Hepatocyte (in vitro differentiated cells): ENCODE measurements at places on chromosomes 6 and 20. TPM values are rescaled to one million over a fixed set of nuclear protein-coding genes. Genes with fewer than 3 reads are reported as not detected.

VSTM2L gene
- 3.6 and 3.7 TPM in 2 replicates for total RNA-seq

GRCh38 chr6:126076992-126077664, 90.8 kb downstream of the TRMT11 start:
- no peaks in the 10 kb centered on the region for H3K27me3 ChIP-seq
- no peaks in the 10 kb centered on the region for H3K36me3 ChIP-seq
- no peak overlapping the region for H3K4me3 ChIP-seq
- H3K4me1 ChIP-seq: peaks cover 13% of the 10 kb centered on the region
- peak; percentile 23 for DNase-seq
- H3K27ac ChIP-seq: no peak overlapping the region

DNA sequence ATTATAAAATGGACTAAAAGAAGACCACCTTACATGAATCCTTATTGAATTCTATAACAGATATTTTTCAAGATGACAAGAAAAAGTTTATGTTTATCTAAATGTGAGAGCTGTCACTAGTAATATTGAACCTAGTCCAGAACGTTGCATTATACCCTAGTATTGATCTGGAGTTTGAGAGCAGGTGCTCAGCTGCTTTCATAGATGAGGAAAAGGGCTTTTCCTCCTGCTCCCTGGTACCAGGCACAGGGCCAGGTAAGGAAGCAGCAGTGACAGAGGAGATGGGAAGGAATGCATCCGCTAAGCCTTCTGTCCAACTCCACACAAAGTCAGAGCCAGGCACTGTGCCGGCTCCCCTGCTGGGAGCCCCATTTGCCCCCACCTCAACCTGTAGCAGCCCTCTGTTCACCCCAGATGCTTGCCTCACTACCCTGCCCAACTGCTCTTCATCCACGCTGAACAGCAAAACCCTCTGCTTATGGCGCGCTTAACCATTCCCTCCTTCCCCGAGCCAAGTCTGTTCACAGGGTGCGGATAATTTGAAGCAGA, 393.1 kb downstream of the FRK start:
- no peak overlapping the region for H3K4me3 ChIP-seq
- H3K4me1 ChIP-seq: no peaks in the 10 kb centered on the region
- DNase-seq: no peak
- no peaks in the 10 kb centered on the region for H3K27me3 ChIP-seq
- H3K36me3 ChIP-seq: no peaks in the 10 kb centered on the region

NRN1 gene
- not detected in 2 replicates for total RNA-seq

DNA sequence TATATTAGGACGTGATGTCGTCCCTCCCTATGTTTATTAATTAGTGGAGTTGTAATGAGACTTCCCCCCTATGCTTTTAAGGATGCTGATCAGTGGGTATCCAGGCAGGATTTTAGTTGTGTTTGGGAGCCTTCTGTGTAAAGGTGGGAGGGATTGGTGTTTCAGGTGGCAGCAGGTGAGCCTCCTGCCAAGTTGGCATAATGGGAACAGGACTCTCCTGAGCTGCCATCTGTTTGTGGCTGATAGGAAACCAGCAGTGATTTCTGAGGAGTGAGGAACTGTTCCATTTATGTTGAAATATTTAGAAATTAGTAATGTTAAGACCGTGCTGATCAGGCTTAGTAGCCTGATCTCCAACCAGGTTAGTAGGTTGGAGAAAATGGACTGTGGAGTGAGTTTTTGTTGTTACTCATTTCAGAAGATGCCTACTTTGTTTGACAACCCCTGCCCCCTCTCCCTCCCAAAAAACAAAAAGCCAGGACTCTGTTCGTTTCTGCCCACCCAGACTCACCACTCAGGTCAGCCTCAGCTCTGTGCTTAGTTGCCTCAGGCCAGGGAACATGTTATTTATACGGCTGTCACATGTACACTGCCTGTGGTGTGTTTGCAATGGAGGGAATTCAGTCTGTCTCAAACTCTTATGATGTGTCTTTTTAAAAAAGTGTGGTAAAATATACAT, 55.4 kb upstream of the TULP4 start:
- peaks cover 10% of the 10 kb centered on the region for H3K4me1 ChIP-seq
- no peak overlapping the region for H3K27ac ChIP-seq
- no peak overlapping the region for H3K4me3 ChIP-seq
- no peaks in the 10 kb centered on the region for H3K36me3 ChIP-seq

DNA sequence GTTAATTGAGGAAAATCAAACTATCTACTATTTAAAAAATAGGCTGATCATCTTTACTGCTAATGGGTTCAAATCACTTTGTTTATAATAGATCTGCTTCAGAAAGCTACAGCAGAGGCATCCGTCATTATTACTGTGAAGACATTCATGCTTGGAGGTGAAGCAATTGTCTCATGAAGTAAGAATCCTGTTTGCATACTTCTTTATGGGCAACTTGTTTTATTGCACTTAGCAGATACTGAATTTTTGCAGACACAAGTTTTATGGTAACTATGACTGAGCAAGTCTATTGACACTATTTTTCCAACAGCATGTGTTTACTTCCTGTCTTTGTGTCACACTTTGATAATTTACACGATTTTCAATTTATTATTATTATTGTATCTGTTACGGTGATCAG, 573.9 kb downstream of the RFPL4B start:
- peak; percentile 41 for DNase-seq
- peaks cover 7% of the 10 kb centered on the region for H3K4me1 ChIP-seq
- no peaks in the 10 kb centered on the region for H3K27me3 ChIP-seq
- H3K27ac ChIP-seq: peak overlapping the region; percentile 90
- H3K4me3 ChIP-seq: no peak overlapping the region
- no peaks in the 10 kb centered on the region for H3K36me3 ChIP-seq

GRCh38 chr6:33383427-33384185, 8.0 kb upstream of the KIFC1 start:
- no peaks in the 10 kb centered on the region for H3K4me1 ChIP-seq
- no peaks in the 10 kb centered on the region for H3K27me3 ChIP-seq
- H3K36me3 ChIP-seq: no peaks in the 10 kb centered on the region
- H3K4me3 ChIP-seq: no peak overlapping the region
- H3K27ac ChIP-seq: no peak overlapping the region
- no peak for DNase-seq

- H3K4me3 ChIP-seq: no peak overlapping the region
- DNase-seq: no peak
- no peaks in the 10 kb centered on the region for H3K36me3 ChIP-seq
- peaks cover 12% of the 10 kb centered on the region for H3K4me1 ChIP-seq
- H3K27ac ChIP-seq: no peak overlapping the region
- H3K27me3 ChIP-seq: no peaks in the 10 kb centered on the region
Measured at GRCh38 chr20:50395251-50395729, 114.9 kb upstream of the PTPN1 start.

SLC22A2 gene
- total RNA-seq: 0.43 and 1.2 TPM in 2 replicates

DNA sequence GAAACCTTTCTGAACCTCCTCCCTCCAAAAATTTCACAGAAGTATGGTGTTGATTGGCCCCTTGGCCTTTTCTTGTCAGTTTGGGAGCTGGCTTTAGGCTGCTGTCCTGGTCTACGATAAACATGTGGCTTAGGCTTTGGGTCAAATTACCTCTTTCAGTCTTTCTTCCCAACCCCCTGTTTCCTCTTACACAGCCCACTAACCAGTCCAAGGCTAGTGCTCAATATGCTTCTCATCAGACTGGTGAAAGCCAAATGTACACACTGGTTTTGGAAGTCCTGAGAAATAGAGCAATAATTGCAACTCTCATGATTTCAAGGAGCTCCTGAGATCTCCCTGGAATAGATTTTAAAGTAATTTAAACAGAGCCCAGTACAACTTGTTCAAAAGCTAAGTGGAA, 933.7 kb upstream of the GJE1 start:
- no peaks in the 10 kb centered on the region for H3K4me1 ChIP-seq
- no peak overlapping the region for H3K4me3 ChIP-seq
- H3K36me3 ChIP-seq: no peaks in the 10 kb centered on the region
- DNase-seq: no peak

DNA sequence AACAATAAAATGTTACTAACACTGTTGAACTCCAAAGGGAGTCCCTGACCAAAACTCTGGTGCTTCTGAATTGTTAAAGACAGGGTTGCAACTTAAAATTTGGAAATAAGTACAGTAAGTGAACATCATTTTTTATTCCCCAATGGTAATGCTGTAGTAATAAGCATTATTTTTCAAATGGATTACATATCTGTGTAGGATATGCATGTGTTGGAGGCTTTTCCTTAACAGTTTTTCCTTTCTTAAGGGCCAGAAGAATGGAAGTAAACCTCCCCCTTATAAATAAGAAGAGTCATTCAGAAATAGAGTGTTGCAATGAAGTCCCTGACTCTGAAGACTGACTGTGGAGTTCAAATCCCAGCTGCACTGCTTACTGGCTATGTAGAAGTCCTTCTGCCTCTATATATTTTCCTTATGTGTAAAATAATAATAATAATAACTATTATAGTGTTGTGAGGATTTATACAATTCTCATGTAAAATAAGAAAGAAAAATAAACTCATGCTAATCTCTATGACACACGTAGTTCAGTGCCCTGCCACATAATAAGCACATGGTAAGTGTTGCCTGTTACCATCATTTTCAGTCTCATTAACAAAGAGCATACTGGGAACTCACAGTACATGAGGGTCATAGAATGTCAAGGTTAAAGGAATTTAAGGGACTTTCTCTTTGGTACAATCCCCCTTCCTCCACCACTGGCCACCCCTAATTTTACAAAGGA, 129.8 kb upstream of the SMLR1 start:
- no peak for DNase-seq
- no peak overlapping the region for H3K27ac ChIP-seq
- H3K36me3 ChIP-seq: no peaks in the 10 kb centered on the region
- H3K27me3 ChIP-seq: no peaks in the 10 kb centered on the region
- no peak overlapping the region for H3K4me3 ChIP-seq

WFDC2 gene
- total RNA-seq: 12.6 and 16.7 TPM in 2 replicates

SLC32A1 gene
- total RNA-seq: not detected in 2 replicates

FNDC11 gene
- 0.57 and 0.76 TPM in 2 replicates for total RNA-seq

MCHR2 gene
- total RNA-seq: 0.27 TPM in 1 of 2 replicates, not detected in the other

C6orf58 gene
- total RNA-seq: 0.12 TPM in 1 of 2 replicates, not detected in the other

RNGTT gene
- total RNA-seq: 15.6 and 16.1 TPM in 2 replicates

- H3K4me3 ChIP-seq: no peak overlapping the region
- no peak overlapping the region for H3K27ac ChIP-seq
- no peaks in the 10 kb centered on the region for H3K27me3 ChIP-seq
- no peaks in the 10 kb centered on the region for H3K36me3 ChIP-seq
Measured at GRCh38 chr6:7513529-7513928, 27.9 kb upstream of the DSP start.

DNA sequence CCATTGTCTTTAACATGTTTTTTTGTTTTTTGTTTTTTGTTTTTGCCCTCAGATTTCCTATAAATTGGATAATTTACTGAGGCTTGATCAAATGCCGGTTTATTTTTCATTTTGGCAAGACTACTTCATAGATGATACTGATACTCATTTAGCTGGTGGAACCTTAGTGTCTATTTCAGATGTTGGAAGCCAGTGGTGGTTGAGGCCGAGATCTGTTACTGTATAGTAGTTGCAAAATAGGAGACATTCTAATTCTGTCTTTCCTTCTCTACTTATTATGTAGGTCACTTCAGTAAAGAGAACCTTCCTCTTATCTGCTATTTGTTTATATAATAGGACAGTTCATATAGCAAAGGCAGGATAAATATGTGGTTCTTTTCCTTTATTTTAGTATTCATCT, 63.4 kb downstream of the STXBP5 start:
- no peak overlapping the region for H3K4me3 ChIP-seq
- no peak for DNase-seq
- no peaks in the 10 kb centered on the region for H3K36me3 ChIP-seq
- no peak overlapping the region for H3K27ac ChIP-seq
- H3K4me1 ChIP-seq: no peaks in the 10 kb centered on the region

GRCh38 chr6:5132731-5133130, 47.6 kb downstream of the PPP1R3G start:
- peak; percentile 23 for DNase-seq
- H3K27ac ChIP-seq: peak overlapping the region; percentile 22
- H3K27me3 ChIP-seq: no peaks in the 10 kb centered on the region
- H3K36me3 ChIP-seq: no peaks in the 10 kb centered on the region

DNA sequence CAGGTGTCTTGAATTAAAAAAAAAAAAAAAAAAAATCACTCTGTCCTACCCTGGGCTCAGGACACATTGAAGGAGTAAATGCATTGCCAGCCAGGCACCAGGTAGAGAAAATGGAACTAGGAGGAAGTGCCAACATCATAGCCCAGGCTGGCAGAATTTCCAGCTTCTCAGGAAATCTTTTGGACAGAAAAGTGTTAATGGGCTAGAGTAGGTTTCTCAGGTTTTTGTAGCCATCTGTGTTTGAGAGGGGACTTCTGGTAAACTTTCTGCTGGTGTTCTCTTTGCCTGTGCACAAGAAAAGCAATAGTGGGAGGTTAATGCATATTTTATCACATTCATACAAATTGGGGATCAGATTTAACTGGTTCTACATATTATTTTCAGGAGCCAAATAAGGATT, 678.3 kb upstream of the NRSN1 start:
- peaks cover 17% of the 10 kb centered on the region for H3K4me1 ChIP-seq
- H3K27ac ChIP-seq: no peak overlapping the region
- no peak overlapping the region for H3K4me3 ChIP-seq
- no peak for DNase-seq

NKX2-4 gene
- not detected in 2 replicates for total RNA-seq

- H3K36me3 ChIP-seq: no peaks in the 10 kb centered on the region
- no peak overlapping the region for H3K27ac ChIP-seq
- H3K4me3 ChIP-seq: no peak overlapping the region
- peaks cover 14% of the 10 kb centered on the region for H3K4me1 ChIP-seq
- no peak for DNase-seq
Measured at GRCh38 chr20:58978351-58979190, 2.5 kb upstream of the NELFCD start.

- H3K27me3 ChIP-seq: no peaks in the 10 kb centered on the region
- no peaks in the 10 kb centered on the region for H3K36me3 ChIP-seq
- DNase-seq: no peak
- H3K4me1 ChIP-seq: no peaks in the 10 kb centered on the region
- no peak overlapping the region for H3K4me3 ChIP-seq
Measured at GRCh38 chr6:19492636-19493405, 344.3 kb upstream of the ID4 start.

GRCh38 chr20:51092338-51092737, 69.4 kb upstream of the KCNG1 start:
- H3K27me3 ChIP-seq: peaks cover 25% of the 10 kb centered on the region
- no peak for DNase-seq
- H3K36me3 ChIP-seq: no peaks in the 10 kb centered on the region
- H3K4me3 ChIP-seq: no peak overlapping the region

SYCP2 gene
- 1.5 and 1.7 TPM in 2 replicates for total RNA-seq

LTA gene
- total RNA-seq: not detected in 2 replicates

PDSS2 gene
- 18.2 and 19.0 TPM in 2 replicates for total RNA-seq

- peaks cover 15% of the 10 kb centered on the region for H3K4me1 ChIP-seq
- no peak for DNase-seq
Measured at GRCh38 chr6:3835785-3836184, 13.4 kb upstream of the FAM50B start.

IMPG1 gene
- total RNA-seq: 0.44 TPM in 1 of 2 replicates, not detected in the other

GRCh38 chr6:153814136-153814535, 224.9 kb upstream of the OPRM1 start:
- no peak overlapping the region for H3K27ac ChIP-seq
- peaks cover 4% of the 10 kb centered on the region for H3K4me1 ChIP-seq
- no peaks in the 10 kb centered on the region for H3K36me3 ChIP-seq
- no peak for DNase-seq

GRCh38 chr20:37454636-37455385, 66.2 kb upstream of the NNAT start:
- no peak overlapping the region for H3K4me3 ChIP-seq
- no peaks in the 10 kb centered on the region for H3K27me3 ChIP-seq
- H3K27ac ChIP-seq: no peak overlapping the region
- no peaks in the 10 kb centered on the region for H3K4me1 ChIP-seq

SNAP25 gene
- 3.6 and 3.7 TPM in 2 replicates for total RNA-seq

MDFI gene
- total RNA-seq: 106 and 115 TPM in 2 replicates

- no peaks in the 10 kb centered on the region for H3K27me3 ChIP-seq
- H3K27ac ChIP-seq: no peak overlapping the region
- peaks cover 4% of the 10 kb centered on the region for H3K4me1 ChIP-seq
- no peak overlapping the region for H3K4me3 ChIP-seq
Measured at GRCh38 chr6:25009393-25009710, 73.6 kb upstream of the RIPOR2 start.
